ENCODE measurements at places on chromosomes 16 and 17. TPM values are rescaled to one million over a fixed set of nuclear protein-coding genes. Genes with fewer than 3 reads are reported as not detected.
A peak's percentile ranks its signal among the peaks of the same experiment; 100 is the strongest.

- H3K4me3 ChIP-seq: no peak overlapping the region
- peaks cover 33% of the 10 kb centered on the region for H3K36me3 ChIP-seq
- DNase-seq: no peak
- no peak overlapping the region for H3K27ac ChIP-seq
- H3K27me3 ChIP-seq: no peaks in the 10 kb centered on the region
Observed at GRCh38 chr17:6588165-6588564, 31.8 kb upstream of the PITPNM3 start.

FUS gene
- 521 TPM for total RNA-seq

NPIPB13 gene
- total RNA-seq: 6.6 TPM

DNA sequence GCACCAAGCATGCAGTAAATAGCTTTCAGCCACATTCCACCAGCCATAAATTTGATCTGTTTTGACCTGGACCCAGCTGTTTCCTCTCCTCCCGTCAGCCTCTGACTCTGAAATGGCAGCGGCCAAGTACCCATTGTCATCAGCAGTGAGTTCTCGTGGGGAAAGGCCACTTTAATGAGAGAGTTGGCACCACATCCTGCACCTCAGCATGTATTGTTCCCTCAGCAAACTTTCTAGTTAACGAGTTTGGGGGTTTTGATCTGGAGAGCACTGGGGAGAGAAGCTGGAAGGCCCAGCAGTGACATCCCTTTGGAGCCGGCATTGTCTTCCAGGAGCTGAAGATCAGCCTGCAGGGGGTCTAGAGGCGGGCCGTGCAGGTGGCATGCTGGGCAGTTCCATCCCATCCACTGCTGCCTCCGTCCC, 84.9 kb downstream of the RPA1 start:
- no peaks in the 10 kb centered on the region for H3K4me1 ChIP-seq
- no peak for DNase-seq
- H3K36me3 ChIP-seq: no peaks in the 10 kb centered on the region
- no peaks in the 10 kb centered on the region for H3K27me3 ChIP-seq
- H3K27ac ChIP-seq: no peak overlapping the region

OR1D5 gene
- total RNA-seq: not detected

GRCh38 chr16:50643192-50643591, 37.9 kb downstream of the SNX20 start:
- no peak for DNase-seq
- H3K27me3 ChIP-seq: no peaks in the 10 kb centered on the region
- H3K27ac ChIP-seq: no peak overlapping the region
- H3K4me3 ChIP-seq: no peak overlapping the region
- no peaks in the 10 kb centered on the region for H3K36me3 ChIP-seq

ABCA5 gene
- total RNA-seq: 15.7 TPM

KCNJ2 gene
- total RNA-seq: 10.0 TPM

- no peaks in the 10 kb centered on the region for H3K36me3 ChIP-seq
- no peak overlapping the region for H3K27ac ChIP-seq
- DNase-seq: no peak
- no peaks in the 10 kb centered on the region for H3K27me3 ChIP-seq
- no peak overlapping the region for H3K4me3 ChIP-seq
Observed at GRCh38 chr17:3972281-3972731, 8.1 kb upstream of the ATP2A3 start.

CPHXL2 gene
- not detected for total RNA-seq

DNA sequence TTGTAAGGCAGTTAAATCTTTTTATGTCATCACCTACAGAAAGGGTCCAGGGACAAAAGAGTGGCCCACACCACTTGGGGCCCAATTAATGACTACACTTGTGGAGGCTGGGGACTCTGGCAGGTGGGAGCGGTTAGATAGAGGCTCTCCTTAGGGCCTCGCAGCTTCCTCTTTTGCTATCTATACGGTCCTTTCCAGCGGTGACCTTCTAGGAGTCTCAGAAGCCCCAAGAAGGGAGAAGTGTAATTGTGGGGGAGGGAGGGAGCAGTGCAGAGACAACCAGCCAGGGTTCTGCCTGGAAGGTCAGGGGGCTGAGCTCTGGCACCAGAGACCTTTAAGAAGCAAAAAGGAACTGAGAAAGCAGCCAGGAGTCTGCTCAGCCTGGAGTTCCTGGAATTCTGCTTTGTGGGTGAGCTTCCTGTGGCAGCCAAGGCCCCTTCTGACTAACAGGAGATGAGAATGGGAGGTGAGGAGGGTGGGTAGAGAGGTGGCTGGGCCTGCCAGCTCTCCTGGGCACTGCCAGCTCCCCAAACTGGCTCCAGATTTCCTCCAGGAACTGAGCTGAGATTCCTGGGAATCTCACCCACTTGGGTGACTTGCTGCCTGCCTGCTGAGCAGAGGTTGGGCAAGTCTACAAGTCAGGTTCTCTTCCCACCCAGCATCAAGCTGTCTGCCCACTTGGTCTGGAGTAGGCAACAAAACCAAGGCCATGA, 16.3 kb upstream of the MAP3K14 start:
- peaks cover 43% of the 10 kb centered on the region for H3K4me1 ChIP-seq
- H3K27me3 ChIP-seq: no peaks in the 10 kb centered on the region
- peak overlapping the region; percentile 3 for H3K4me3 ChIP-seq
- no peak for DNase-seq

TP53TG3B gene
- total RNA-seq: not detected

DNA sequence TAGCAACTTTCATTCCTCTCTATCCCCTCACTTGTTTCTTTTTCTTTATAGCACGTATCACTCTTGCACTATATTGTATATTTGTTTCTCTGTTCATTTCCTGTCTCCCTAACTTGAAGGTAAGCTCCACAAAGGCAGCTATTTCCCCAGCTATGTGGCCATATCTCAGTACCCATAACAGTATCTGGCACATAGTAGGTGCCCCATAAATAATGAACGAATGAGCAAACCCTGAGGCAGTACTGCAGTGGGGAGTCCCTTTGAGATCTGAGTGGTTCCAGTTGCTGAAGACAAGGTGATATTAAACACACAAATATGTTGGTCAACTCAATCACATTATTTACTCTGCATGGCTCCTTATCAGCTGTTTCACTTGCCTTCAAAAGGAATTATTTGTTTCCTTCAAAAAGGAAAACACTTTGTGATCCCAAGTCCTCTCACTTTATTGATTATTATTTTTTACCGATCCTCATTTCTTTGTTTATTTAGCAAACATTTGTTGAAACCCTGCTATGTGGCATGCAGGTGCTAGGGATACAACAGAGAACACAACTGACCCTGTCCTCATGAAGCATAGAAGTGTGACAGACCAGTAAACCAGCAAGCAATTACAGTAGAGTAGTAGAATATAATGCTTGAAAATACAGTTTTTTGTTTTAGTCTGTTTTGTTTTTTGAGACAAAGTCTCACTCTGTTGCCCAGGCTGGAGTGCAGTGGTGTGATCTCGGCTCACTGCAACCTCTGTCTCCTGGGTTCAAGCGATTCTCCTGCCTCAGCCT, 5.7 kb upstream of the ADAP2 start:
- H3K27me3 ChIP-seq: no peaks in the 10 kb centered on the region
- H3K27ac ChIP-seq: no peak overlapping the region
- H3K4me1 ChIP-seq: no peaks in the 10 kb centered on the region
- H3K4me3 ChIP-seq: no peak overlapping the region
- H3K36me3 ChIP-seq: no peaks in the 10 kb centered on the region
- no peak for DNase-seq

DNA sequence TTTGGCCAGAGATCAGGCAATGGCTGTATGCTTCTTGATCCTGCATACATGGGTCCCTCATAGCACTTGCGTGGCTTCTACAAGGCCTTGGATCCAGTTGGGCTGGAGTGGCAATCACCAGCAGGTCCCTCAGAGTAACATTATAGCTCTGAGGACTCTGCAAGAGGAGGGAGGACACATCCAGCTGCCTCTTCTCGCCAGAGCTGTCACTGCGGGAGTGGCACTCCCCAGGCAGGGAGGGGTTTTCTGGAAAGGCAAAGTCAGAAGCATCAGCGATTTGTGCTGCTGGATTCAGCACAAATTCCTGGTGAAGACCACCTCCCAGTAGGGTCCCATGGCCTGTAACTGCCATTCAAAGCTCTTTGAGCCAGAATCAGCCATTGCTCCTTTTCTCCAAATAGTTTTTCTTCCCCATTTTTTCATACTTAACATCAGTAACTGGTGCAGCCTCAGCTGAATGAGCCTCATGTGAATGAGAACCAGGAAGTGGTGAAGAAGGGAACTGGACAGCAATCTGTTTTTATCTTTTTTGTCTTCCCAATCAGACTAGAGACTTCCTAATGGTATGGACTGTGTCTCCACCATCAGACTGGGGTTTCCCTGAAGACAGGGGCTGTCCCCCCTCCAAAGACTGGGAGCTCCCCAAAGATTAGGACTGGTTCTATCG, 40.6 kb upstream of the HOXB13 start:
- no peak overlapping the region for H3K4me3 ChIP-seq
- DNase-seq: no peak
- H3K27me3 ChIP-seq: no peaks in the 10 kb centered on the region
- H3K4me1 ChIP-seq: peaks cover 5% of the 10 kb centered on the region
- H3K27ac ChIP-seq: no peak overlapping the region
- no peaks in the 10 kb centered on the region for H3K36me3 ChIP-seq

DNA sequence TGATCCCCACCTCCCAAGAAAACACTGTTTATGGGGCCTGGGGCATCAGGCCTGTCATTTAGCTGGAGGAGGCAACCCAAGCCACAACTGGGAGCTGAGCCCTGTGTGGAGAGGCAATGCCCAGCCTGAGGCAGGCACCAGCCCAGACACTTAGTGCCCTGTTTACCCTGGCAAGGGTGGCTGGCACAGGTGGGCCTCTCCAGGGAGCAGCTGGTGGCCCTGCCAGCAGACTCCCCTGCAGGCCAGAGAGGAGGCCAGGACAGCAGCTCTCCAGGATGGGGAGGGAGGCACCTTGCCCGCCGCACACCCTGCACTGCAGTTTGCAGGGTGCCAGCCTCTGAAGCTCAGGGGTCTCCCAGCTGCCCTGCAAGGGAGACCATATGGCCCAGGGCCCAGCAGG, 9.1 kb upstream of the TMEM92 start:
- H3K36me3 ChIP-seq: no peaks in the 10 kb centered on the region
- H3K4me3 ChIP-seq: no peak overlapping the region
- H3K4me1 ChIP-seq: no peaks in the 10 kb centered on the region
- H3K27ac ChIP-seq: no peak overlapping the region
- no peak for DNase-seq
- no peaks in the 10 kb centered on the region for H3K27me3 ChIP-seq

AHSP gene
- total RNA-seq: not detected

- H3K27me3 ChIP-seq: peaks cover 15% of the 10 kb centered on the region
- peaks cover 10% of the 10 kb centered on the region for H3K4me1 ChIP-seq
- DNase-seq: no peak
- H3K4me3 ChIP-seq: no peak overlapping the region
Observed at GRCh38 chr17:48598736-48599135, 5.2 kb upstream of the HOXB5 start.

DNA sequence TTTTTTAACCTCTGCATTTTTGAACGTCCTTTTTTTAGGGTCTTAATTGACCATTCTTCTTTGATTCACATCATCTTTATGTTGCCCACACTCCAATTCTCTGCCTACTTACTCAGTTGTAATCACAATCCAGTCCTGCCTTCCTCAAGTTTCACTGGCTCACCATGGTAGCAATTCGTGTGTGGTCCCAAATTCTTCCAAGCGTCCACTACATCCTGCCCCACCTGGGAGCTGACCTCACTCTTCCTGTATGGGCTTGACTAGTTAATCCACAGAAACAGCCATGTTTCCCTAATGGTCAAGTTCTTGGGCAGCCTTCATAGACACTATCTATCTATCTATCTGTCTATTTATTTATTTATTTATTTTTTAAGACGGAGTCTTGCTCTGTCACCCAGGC, 7.1 kb downstream of the TLCD2 start:
- no peak overlapping the region for H3K27ac ChIP-seq
- H3K27me3 ChIP-seq: no peaks in the 10 kb centered on the region
- H3K36me3 ChIP-seq: no peaks in the 10 kb centered on the region
- H3K4me3 ChIP-seq: no peak overlapping the region
- DNase-seq: no peak

- no peak for DNase-seq
- no peak overlapping the region for H3K4me3 ChIP-seq
- no peaks in the 10 kb centered on the region for H3K36me3 ChIP-seq
Observed at GRCh38 chr17:11589716-11590115, 8.6 kb upstream of the DNAH9 start.

- H3K36me3 ChIP-seq: no peaks in the 10 kb centered on the region
- H3K4me1 ChIP-seq: peaks cover 4% of the 10 kb centered on the region
- H3K27ac ChIP-seq: no peak overlapping the region
- H3K4me3 ChIP-seq: no peak overlapping the region
- no peaks in the 10 kb centered on the region for H3K27me3 ChIP-seq
Observed at GRCh38 chr17:51087072-51087757, 33.5 kb downstream of the SPAG9 start.

DNA sequence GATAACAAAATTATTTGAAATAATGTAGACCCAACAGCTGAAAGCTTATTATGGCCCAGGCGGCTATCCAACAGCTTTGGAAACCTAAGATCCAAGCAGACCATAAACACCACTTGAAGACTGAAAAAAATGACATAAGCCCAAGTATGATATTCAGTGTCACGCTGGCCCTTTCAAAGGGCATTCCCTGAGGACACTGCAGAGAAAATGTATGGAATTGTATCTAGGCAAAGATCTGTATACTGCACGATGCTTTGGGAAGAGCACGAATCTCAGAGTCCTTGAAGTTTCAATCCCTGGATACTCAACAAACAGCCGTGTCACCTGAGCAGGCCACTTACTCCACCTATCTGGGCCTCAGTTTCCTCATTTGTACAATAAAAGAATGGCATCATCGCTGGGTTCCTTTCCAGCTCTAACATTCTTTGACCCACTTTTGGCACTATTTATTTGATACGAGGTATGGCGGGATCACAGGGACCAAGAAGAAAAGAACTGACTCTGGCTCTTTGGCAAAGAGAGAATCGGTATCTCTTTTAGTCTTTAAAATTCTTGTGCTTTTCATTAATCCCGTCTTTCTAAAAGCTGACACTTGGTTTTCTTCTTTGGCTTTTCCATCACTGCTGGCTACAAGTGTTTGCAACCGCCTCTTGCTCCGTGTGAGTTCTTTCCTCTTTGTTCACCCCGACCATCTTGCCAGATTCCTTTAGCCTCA, 1.2 kb downstream of the STAT5B start:
- H3K4me3 ChIP-seq: peak overlapping the region; percentile 81
- peak overlapping the region; percentile 77 for H3K27ac ChIP-seq
- H3K4me1 ChIP-seq: peaks cover 28% of the 10 kb centered on the region
- H3K36me3 ChIP-seq: no peaks in the 10 kb centered on the region
- no peak for DNase-seq

DNA sequence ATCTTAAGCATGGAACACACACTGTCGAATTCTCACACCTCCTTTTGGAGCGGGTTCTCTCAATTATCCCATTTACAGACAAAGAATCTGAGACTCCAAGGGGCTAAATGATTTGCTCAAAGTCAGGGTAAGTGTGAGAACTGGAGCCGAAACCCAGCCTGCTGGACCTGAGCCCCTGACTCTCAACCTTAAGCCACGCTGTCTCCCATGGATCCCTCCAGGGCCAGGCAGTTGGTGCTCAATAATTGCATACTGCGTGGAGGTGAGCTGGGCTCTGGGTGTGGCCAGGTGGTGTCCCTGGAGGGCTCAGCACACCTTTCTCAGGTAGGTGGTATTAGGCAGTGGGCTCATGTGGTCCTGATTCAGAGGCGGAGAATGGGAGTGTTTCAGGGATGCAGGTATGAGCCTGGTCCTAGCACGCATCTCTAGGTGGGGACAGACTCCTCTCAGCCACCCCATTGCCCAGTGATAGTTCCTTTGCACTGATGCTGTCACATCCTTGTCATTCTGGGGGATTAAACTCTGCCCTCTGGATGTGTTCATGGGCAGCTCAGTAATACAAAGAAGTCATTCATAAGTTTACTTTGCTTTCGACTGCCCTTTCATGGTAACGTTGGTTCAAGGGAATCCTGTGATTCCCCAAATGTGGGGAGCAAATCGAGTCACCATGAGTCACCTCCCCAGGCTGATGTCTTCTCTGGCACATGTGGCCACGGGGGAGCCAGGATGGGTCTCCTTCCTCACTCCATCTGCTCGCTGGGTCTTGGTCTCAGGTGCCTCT, 399.5 kb upstream of the TNRC6C start:
- no peaks in the 10 kb centered on the region for H3K4me1 ChIP-seq
- no peak for DNase-seq
- H3K36me3 ChIP-seq: no peaks in the 10 kb centered on the region
- no peaks in the 10 kb centered on the region for H3K27me3 ChIP-seq
